ENCODE measurements at places on chromosomes 3 and 15.

- no peak for DNase-seq
Measured at GRCh38 chr3:113249111-113249510, 37.8 kb downstream of the BOC start.

GRCh38 chr3:197555281-197556261, at the start of gene BDH1:
BDH1 (minus strand) TSS chr3:197555968; CDS start chr3:197546443, 9,525 bp downstream.
- DNase-seq = peak; percentile 84

DNA sequence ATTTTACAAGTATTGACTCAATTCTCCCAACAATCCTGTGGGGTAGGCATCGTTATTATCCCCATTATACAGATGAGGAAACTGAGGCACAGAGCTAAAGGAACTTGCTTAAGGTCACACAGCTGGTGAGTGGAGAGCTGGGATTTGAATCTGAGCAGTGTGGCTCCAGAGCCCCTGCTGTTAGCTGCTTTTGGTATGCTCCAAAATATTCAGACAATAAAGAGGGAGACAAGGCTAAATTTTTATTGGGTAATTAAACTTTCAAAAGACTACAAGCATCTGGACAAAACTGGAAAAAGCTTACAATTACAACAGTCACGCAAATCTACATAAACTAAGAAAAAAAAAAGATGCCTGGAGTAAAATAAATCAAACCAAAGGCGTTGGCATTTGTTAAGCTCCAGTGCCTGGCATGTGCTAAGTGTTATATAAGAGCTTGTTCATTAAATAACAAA, 27.7 kb downstream of the CCDC13 start:
- DNase-seq = no peak

- DNase-seq = no peak
Measured at GRCh38 chr3:65938676-65939075, 100.0 kb downstream of the MAGI1 start.

DNA sequence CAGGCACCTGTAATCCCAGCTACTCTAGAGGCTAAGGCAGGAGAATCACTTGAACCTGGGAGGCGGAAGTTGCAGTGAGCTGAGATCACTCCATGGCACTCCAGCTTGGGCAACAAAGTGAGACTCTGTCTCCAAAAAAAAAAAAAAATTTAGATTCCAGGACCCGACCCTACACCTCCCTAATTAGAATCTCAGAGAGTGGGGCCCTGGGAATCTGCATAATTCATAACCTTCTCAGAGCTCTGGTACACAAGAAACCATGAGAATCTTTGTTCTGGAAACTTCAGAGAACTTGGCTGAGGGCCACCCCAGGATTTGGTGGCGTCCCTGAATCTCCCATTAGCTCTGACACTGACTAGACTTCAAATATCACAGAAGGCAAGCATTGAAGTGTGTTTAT, 31.5 kb downstream of the B3GNT5 start:
- no peak for DNase-seq

- no peak for DNase-seq
Measured at GRCh38 chr3:30522476-30522875, 83.9 kb upstream of the TGFBR2 start.
